ENCODE measurements at places on chromosomes 7 and 10.

GRCh38 chr7:1812509-1813393 is 142.7 kb downstream of the ELFN1 start:
- DNase-seq, result no peak

GRCh38 chr10:4607681-4608080 is 218.3 kb upstream of the AKR1E2 start:
- no peak for DNase-seq

DNA sequence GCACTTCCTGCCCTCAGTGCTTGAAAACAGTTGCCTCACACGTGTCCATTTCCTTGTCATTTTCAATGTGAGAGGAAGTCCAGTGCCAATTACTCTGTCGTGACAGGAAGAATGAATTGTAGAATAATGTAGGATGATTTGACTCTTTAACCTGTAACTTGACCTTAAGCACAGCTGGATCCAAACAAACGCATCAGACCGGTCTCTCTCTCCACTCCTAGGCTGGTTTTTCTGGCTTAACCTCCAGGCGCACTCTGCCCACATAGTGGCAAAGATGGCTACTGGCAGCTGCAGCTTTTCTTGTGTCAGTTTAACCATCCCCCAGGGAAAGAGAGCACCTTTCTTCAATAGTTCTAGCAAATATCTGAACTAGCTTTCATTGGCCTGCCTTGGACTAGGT is 29.4 kb upstream of the PNLIPRP3 start:
- DNase-seq, result no peak

DNA sequence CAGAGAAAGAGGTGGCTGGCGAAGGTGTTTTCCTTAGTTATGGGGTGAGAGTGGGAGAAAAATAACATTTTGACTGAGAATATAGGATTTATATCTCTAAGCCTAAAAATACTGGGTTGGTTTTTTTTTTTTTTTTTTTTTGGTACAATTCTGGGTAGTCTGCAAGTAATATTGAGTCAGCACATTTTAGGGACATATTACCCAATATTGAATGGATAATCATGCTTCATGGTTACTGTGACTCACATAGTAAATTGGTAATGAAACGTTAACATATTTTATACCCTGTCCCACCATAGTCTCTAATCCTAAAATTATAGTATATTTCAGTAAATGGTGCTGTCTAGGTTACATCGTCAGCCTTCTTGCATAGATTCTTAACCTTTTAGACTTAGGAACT is 91.4 kb downstream of the TPST1 start:
- DNase-seq, result no peak

DNA sequence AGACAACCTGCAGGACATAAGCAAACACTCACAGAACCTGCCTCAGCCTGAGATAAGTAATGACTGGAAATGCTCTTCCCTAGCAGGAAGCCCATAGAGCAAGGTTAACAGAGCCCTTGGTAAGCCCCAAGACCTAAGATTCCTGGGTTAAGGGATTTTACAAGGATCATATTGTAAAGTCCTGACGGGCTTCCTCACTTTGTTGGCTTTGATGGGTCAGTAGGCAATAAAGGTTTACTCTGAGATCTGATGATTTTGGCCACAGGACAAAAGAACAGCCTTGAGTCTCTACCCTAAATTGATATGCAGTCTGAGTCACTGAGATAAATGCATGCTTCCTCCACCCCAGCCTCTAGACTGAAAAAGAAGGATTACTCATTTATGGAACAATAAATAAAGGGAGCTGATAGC is 270.8 kb downstream of the HTR7 start:
- DNase-seq, result no peak

- DNase-seq, result no peak
Observed at GRCh38 chr10:122786269-122786668, 59.4 kb downstream of the CUZD1 start.

- no peak for DNase-seq
Observed at GRCh38 chr10:100222529-100222928, 6.9 kb downstream of the CHUK start.

DNA sequence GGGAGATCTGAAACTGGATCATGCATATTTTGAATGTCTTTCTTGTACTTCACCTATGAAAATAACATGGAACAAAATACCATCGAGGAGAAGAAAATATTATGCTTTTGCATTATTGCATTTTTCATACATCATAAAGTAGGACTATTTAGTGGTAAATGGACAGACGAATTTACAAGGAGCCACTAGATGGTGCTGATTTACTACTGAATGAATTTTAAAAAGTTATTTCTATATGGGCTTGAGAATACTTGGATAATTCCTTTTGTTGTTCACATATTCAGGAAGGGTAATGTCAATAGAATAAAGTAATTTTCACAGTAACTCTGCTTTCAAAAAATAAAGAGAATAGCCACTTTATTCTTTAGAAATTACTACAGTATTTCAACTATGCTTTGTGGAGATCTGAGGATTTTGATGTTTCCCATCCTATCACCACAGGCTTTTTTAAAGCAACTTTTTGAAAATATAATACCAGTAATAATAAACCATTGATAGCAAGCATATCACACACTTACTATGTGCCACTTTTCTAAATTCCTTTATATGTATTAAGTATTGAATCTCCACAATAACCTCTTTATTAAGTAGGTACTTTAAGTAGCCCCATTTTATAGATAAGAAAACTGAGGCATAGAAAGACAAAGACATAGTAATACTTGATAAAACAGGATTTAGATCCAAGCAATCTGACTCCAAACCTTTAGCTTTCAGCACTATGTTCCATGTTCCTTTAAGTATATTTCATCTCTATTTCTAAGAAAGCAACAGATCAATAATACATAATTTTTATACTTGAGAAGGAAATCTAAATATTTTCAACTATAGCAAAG is 38.6 kb downstream of the NEBL start:
- DNase-seq, result no peak

DNA sequence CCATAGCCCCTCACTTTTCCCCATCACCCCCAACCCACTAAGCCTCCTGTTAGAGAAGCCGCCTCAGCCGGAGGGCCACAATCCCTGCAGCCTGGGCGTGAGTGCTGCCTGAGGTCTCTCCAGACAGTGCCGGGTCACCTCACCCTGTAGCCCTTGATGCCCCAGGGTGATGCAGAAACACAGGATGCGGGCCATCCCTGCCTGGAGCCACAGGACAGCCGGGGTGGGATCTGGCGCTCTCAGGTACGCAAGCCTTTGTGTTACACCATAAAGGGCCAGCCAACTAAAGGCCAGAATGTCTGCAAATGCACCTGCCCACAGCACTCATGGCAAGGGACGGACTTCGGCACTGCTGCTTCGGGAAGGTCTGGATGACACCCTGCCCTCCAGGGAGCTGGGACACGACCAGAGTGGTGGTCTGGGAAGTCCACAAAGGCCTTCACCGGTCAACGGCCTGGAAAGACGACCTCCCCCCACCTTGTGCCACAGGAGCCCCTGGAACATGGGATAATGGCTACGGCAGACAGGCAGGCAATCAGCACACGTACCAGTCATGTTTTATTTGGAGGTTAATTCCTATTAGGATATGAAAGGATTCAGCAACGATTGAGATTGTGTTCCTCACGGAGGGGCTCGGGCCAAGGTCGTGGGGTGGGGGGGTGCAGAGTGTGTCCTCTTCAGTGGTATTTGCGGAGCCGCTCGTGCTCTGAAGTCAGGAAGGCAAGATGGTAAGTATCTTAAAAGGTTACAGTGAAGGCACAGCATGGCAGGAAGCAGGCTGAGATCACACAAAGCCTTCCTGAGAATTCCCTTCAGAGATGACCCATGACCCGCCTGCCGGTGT is 8.1 kb downstream of the ATP5MF start:
- DNase-seq, result no peak

GRCh38 chr7:44398953-44399574 is 73.7 kb upstream of the CAMK2B start:
- no peak for DNase-seq

GRCh38 chr10:19546224-19546623 is 270.0 kb upstream of the PLXDC2 start:
- no peak for DNase-seq

Measured in AG09309 (cell line).